ENCODE measurements at places on chromosomes 2 and 18. TPM values are rescaled to one million over a fixed set of nuclear protein-coding genes. Genes with fewer than 3 reads are reported as not detected.
A peak's percentile ranks its signal among the peaks of the same experiment; 100 is the strongest.

DNA sequence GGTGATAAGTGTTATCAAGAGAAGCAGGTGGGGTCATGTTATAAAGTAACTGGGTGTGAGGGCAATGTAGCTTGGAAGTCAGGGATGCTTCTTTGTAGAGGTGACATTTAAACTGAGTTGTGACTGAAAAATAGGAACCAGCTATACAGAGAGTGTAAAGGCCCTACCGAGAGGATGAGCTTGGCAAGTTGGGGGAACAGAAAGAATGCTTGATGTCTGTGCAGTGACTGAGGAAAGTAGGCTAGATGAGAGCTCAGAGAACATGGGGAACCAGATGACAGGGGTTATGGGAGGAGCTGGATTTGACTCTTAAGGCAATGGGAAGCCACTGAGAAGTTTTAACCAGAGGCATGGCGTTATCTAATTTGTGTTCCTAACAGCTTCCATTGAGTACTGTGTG is 115.3 kb downstream of the DOCK10 start:
- H3K4me1 ChIP-seq: peaks cover 68% of the 10 kb centered on the region
- H3K4me3 ChIP-seq: peak overlapping the region; percentile 38
- H3K27ac ChIP-seq: peak overlapping the region; percentile 2
- DNase-seq: no peak
- no peaks in the 10 kb centered on the region for H3K27me3 ChIP-seq
- peaks cover 25% of the 10 kb centered on the region for H3K36me3 ChIP-seq

- peaks cover 97% of the 10 kb centered on the region for H3K4me1 ChIP-seq
- peak overlapping the region; percentile 71 for H3K4me3 ChIP-seq
- H3K27ac ChIP-seq: peak overlapping the region; percentile 66
- no peaks in the 10 kb centered on the region for H3K36me3 ChIP-seq
- DNase-seq: no peak
Measured at GRCh38 chr2:30271301-30271700, 40.0 kb downstream of the LBH start.

ABCG8 gene
- 0.12 TPM for polyA plus RNA-seq

DNA sequence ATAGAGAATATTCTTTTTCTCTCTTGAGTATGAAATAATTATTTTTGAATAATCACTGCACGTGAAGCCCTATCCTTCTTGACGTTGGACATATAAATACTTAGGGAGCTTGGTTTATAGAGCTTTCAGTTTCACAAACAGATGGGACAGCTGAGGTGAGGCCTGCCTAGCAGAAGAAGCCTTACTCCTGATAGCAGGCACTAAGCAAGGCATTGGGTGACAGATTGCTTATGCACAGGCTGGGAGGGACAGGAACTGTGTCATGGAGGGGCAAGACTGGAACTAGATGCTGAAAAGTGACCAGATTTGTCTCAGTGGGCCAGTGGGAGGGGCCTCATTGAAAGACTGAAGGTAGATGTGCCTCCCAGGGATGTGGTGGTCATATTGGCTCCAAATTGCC is 220.8 kb downstream of the NEDD4L start:
- DNase-seq: no peak
- H3K4me3 ChIP-seq: no peak overlapping the region
- no peaks in the 10 kb centered on the region for H3K4me1 ChIP-seq
- H3K27me3 ChIP-seq: no peaks in the 10 kb centered on the region
- no peaks in the 10 kb centered on the region for H3K36me3 ChIP-seq

GRCh38 chr2:2484301-2484700 is 153.2 kb upstream of the MYT1L start:
- no peaks in the 10 kb centered on the region for H3K36me3 ChIP-seq
- no peaks in the 10 kb centered on the region for H3K27me3 ChIP-seq
- no peak overlapping the region for H3K27ac ChIP-seq
- H3K4me1 ChIP-seq: no peaks in the 10 kb centered on the region
- no peak for DNase-seq
- no peak overlapping the region for H3K4me3 ChIP-seq

DNA sequence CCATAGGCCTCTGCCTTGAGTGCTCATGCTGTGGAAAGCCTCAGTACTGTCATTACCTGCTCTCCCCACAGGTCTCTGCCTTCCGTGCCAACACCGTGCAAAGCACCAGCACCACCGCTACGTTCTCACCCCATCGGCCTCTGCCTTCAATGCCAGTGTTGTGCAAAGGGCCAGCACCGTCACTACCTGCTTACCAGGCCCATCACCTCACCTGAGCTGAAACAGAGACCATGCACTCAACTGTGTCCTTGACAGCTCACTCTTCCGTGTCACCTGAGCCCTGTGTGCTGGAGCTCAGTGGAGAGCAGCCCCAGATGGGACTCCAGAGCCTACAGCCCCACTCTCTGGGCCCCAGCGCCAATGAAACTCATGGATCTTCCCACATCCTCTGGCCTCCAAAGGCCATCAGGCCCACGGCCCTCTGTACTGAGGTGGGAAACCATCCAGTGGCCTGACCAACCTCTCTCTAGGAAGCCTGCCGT is 62.7 kb downstream of the ZNF516 start:
- H3K27me3 ChIP-seq: no peaks in the 10 kb centered on the region
- H3K36me3 ChIP-seq: peaks cover 22% of the 10 kb centered on the region
- no peak for DNase-seq
- no peak overlapping the region for H3K27ac ChIP-seq
- H3K4me3 ChIP-seq: no peak overlapping the region

DNA sequence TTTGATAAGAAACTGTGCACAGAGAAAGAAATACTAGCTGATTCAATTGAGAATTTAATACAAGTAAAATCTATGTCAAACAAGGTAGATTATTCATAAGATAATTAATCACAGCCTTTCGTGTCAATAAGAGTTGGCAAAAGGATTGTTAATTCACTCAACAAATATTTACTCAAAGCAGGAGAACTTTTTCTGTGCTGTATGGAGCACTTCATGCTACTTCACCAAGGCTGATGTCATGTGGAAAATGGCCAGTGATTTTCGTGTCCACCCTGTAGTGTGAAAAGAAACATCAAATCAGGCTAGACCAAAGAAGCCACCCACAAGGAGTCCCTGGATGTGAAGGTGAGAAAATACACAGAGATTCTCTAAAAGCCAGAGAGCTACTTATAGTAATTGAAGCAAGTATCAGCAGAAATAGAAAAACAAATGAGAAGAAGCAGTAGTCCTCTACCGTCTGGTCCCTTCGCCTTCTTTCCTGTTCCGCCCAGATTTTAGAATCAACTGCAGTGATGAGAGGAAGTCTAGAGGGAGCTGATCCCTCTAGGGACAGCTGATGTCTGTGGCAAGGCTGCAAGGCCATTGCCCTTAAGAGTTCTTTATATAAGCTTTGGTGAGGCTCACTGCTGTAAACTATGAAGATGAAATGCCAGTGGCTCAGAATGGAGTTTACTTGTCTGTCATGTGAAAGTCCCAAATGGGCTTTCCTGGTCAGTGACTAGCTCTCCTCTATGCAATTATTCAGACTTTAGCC is 201.3 kb upstream of the APCDD1 start:
- H3K36me3 ChIP-seq: no peaks in the 10 kb centered on the region
- H3K27me3 ChIP-seq: no peaks in the 10 kb centered on the region
- H3K4me3 ChIP-seq: no peak overlapping the region
- DNase-seq: peak; percentile 10
- peaks cover 22% of the 10 kb centered on the region for H3K4me1 ChIP-seq

ATP6V1C2 gene
- 0.65 TPM for polyA plus RNA-seq

DOCK10 gene
- 21.6 TPM for polyA plus RNA-seq

GRCh38 chr2:88239781-88240180 is 69.6 kb downstream of the THNSL2 start:
- H3K27ac ChIP-seq: no peak overlapping the region
- H3K4me1 ChIP-seq: no peaks in the 10 kb centered on the region
- DNase-seq: no peak
- no peak overlapping the region for H3K4me3 ChIP-seq
- no peaks in the 10 kb centered on the region for H3K36me3 ChIP-seq

DNA sequence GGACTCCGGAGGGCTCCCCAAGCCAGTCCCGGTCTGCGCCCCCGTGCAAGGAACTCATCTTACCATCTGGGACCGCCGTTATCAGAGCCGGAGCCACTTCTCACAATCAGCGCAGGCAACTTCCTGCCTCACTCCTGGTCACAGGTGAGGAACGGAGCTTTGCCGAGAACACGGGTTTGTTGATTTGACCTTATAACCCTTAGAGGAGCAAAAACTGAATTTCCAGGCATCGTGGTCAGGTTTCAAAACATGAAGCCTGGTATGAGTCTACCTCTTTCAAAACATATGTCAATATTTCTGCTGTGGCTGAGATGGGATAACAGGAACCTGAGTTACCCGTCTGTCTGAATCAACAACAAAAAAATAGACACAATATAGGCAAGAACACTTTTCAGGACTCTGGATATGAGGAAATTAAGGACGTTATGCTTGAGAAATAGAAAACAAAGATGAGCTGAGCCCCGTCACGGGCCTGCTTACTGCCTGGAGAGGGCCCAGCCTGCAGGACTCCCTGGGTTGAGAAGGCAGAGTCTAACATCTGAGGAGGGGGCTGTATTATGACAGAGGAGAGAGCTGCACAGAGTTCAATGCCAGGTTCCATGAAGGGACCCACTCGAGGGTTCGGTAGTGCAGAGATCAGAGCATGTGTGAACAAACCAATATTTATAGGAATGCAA is 148.7 kb downstream of the NDUFA10 start:
- H3K36me3 ChIP-seq: peaks cover 6% of the 10 kb centered on the region
- peaks cover 7% of the 10 kb centered on the region for H3K4me1 ChIP-seq
- no peak overlapping the region for H3K4me3 ChIP-seq
- H3K27ac ChIP-seq: no peak overlapping the region

- peaks cover 20% of the 10 kb centered on the region for H3K27me3 ChIP-seq
- H3K4me3 ChIP-seq: no peak overlapping the region
- DNase-seq: no peak
- H3K4me1 ChIP-seq: no peaks in the 10 kb centered on the region
Measured at GRCh38 chr2:31404827-31405226, 9.7 kb downstream of the XDH start.

DNA sequence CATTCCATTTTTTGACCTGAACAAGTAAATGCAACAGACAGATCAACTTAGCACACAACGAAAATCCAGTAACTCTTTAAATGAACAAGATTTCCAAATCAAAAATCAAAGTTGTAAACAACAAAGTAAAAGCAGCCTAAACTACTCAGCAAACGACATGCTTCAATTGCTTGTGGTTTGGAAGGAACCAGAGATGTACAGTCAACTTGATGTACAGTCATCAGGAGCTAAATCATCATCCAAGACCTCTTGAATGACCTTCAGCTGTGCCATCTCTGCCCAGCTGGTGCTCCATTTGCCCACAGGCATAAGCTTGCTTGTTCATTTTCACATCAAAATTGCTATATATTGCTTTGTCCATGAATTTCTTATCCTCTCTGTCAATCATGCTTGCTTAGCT is 109.8 kb downstream of the UPP2 start:
- no peaks in the 10 kb centered on the region for H3K36me3 ChIP-seq
- no peak for DNase-seq
- H3K4me1 ChIP-seq: peaks cover 21% of the 10 kb centered on the region
- no peak overlapping the region for H3K4me3 ChIP-seq

- no peak overlapping the region for H3K4me3 ChIP-seq
- no peak overlapping the region for H3K27ac ChIP-seq
- no peak for DNase-seq
- peaks cover 7% of the 10 kb centered on the region for H3K27me3 ChIP-seq
- H3K4me1 ChIP-seq: no peaks in the 10 kb centered on the region
Measured at GRCh38 chr18:46402396-46402795, 254.6 kb downstream of the LOXHD1 start.

DNA sequence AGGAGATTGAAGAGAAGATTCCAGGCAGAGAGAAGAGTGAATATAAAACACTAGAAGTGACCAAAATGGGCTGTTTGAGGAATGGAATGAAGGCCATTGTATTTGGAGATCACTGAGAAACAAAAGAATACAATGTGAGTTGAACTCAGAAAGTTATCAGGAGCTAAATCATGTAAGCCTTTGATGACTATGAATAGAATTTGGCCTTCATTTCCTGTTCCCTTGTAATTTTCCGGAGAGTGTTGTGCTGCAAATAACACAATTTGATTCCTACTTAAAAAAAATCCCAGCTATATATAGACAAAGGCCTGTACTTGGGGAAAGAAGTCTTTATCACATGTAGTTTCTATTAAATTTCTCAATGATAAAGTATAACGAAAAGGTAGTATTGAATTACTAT is 33.7 kb upstream of the KYNU start:
- H3K27ac ChIP-seq: no peak overlapping the region
- H3K4me3 ChIP-seq: no peak overlapping the region
- H3K27me3 ChIP-seq: peaks cover 4% of the 10 kb centered on the region
- H3K36me3 ChIP-seq: no peaks in the 10 kb centered on the region
- no peak for DNase-seq

GRCh38 chr2:199818026-199818425 is 33.0 kb downstream of the FTCDNL1 start:
- H3K4me3 ChIP-seq: no peak overlapping the region
- H3K4me1 ChIP-seq: peaks cover 4% of the 10 kb centered on the region
- no peak for DNase-seq

- no peak for DNase-seq
- no peaks in the 10 kb centered on the region for H3K36me3 ChIP-seq
- no peak overlapping the region for H3K27ac ChIP-seq
- H3K4me3 ChIP-seq: no peak overlapping the region
- no peaks in the 10 kb centered on the region for H3K4me1 ChIP-seq
- peaks cover 5% of the 10 kb centered on the region for H3K27me3 ChIP-seq
Measured at GRCh38 chr2:229553091-229553490, 161.3 kb downstream of the DNER start.

DNA sequence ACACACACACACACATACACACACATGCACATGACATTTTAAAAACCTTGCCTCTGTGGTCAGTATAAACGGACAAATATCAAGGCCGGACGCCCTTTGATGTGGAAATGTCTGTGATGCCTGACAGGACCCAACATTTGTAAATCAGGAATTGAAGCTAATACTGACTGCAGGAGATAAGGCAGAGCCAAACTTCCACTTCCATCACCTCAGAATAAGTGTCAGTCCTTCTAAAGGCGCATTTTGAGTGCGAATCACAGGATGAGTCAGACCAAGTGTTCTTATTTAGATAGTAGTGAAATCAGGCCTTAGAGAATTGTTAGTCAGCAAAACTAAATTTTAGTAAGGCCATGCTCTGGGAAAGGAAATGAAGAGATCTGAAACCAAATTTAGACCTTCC is 211.7 kb upstream of the LRATD1 start:
- H3K4me3 ChIP-seq: no peak overlapping the region
- no peaks in the 10 kb centered on the region for H3K36me3 ChIP-seq

DNA sequence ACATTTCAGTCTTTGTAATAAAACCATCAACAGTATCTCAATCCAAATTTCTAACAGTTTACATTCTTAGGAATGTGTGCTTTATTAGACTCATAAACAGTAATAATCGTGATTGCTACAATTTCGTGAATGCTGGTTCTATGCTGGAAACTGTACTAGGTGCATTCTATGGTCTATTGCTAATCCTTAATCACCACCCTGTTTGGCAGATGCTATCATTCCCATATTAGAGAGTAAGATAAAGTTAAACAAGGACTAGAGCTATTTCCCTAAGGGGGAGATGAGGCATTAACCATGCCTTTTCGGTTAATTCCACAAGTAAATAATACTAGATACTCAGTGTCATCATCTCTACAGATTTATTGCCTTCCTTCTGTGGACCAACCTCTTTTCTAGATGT is 244.0 kb downstream of the PAX3 start:
- no peak overlapping the region for H3K27ac ChIP-seq
- no peak for DNase-seq
- peaks cover 26% of the 10 kb centered on the region for H3K27me3 ChIP-seq
- H3K4me3 ChIP-seq: no peak overlapping the region
- no peaks in the 10 kb centered on the region for H3K4me1 ChIP-seq
- H3K36me3 ChIP-seq: no peaks in the 10 kb centered on the region

- H3K4me1 ChIP-seq: no peaks in the 10 kb centered on the region
- DNase-seq: no peak
- no peaks in the 10 kb centered on the region for H3K36me3 ChIP-seq
- no peaks in the 10 kb centered on the region for H3K27me3 ChIP-seq
- H3K27ac ChIP-seq: no peak overlapping the region
Measured at GRCh38 chr2:185012643-185013042, 414.3 kb downstream of the ZNF804A start.

GRCh38 chr2:65165558-65165957 is 35.7 kb upstream of the RAB1A start:
- peak; percentile 23 for DNase-seq
- H3K36me3 ChIP-seq: no peaks in the 10 kb centered on the region
- H3K27me3 ChIP-seq: no peaks in the 10 kb centered on the region
